ENCODE measurements at places on chromosomes 13 and 19.

- DNase-seq = no peak
Observed at GRCh38 chr19:6228551-6229215, 51.1 kb downstream of the MLLT1 start.

DNA sequence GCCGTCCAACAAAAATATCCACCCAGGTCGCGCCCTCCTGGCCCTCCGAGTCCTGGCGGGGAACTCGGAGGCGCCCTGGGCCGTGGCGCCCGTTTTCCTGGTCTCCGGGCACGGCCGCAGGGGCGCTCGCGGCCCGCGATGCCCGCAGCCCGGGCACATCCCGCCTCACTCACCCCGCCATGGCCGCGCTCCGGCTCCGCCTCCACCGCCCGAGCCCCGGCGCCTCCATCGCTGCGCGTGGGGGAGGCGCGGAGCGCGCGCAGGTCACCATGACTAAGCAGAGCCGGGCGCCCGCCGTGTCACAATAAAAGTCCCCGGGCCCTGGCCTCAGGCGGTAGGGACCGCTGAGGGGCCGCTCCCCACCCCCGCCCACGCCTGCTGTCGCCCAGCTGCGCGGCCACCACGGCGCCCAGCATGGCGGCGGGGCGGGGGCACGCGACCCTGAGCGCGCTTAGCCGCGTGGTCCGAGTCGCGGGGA is 593 bp downstream of the KEAP1 start:
- peak; percentile 85 for DNase-seq

DNA sequence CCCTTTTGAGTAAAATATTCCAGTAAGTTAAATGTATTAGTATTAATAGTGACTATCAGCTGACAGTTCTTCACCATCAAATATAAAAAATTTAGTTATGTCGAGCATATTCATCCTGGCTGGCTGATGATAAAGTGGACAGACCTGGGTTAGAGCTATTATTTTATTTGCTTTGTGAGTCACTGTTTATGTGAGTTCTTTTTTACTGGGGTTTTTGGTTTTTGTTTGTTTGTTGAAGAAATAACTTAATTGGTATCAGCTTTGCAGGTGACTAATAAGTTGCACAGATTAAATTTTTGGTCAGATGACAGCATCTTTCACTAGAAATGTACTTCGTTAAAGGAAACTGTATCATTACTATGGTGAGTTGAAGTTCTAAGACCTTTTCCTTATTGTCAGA is 224.7 kb downstream of the GGACT start:
- no peak for DNase-seq

DNA sequence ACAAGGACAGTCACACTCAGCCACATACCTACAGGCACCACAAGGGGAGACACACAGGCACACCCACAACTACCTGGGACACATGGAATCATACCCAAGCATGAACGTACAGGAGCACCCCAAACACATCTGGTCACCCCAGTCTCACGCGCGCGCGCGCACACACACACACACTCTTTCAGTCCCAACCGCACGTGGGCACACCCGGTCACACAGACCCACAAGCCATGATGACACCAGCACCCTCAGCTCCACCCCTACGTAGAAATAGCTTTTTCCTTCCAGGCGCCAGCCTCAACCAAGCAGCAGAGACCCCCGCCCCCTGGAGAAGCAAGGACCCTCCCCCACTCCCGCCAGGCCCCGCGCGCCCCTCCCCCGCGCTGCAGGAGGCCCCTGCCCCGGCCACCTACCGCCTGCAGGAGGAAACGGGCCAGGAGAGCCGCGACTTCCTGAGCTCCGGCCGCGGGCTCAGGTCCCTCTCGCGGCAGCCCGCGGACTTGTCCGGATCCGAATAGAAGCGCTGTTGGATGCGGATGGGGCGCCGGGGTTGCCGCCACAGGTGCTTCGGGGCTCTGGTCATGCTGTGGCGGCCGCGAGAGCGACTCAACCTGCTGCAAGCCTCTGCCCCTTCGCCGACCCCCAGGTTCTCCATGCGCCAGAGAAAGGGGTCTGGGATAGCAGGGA is 6.4 kb upstream of the PDE4C start:
- DNase-seq = no peak

- DNase-seq = no peak
Observed at GRCh38 chr13:78065141-78065540, 146.5 kb upstream of the EDNRB start.

DNA sequence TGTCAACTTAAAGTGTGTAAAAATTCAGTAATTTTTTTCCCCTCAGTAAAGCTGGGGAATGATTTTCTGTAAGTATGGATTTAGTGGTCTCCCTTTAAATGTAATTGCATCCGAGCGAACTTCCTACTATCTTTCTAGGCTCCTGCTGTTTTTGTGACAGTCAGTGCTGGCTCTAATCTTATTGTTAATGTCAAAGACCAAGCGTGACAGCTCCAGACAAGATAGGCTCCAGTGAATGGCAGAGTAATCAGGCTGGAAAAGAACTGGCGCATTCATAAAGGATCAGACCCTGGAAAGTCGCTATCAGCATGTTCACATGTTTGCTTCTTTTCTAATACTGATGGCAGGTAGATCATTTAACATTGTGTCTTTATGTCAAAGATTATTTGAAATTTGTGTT is 908.0 kb upstream of the ATXN8OS start:
- DNase-seq = no peak

DNA sequence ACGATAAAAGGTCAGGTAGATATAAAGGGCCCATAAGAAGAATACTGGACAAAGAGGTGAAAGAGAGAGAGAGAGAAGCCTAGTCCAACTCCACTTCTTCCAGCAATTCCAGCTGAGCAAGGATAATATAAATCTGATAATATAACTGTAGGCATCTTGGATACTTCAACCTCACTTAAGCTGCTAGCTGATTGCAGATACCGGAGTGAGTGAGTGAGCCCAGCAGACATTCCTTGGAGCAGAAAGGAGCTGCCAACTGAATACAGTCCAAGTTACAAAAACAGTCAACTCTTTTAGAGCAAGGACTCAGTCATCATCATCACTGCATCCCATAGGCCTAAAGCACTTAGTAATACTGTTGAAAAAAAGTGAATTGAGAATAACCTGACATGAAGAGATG is 387.6 kb downstream of the SLITRK6 start:
- DNase-seq = no peak

DNA sequence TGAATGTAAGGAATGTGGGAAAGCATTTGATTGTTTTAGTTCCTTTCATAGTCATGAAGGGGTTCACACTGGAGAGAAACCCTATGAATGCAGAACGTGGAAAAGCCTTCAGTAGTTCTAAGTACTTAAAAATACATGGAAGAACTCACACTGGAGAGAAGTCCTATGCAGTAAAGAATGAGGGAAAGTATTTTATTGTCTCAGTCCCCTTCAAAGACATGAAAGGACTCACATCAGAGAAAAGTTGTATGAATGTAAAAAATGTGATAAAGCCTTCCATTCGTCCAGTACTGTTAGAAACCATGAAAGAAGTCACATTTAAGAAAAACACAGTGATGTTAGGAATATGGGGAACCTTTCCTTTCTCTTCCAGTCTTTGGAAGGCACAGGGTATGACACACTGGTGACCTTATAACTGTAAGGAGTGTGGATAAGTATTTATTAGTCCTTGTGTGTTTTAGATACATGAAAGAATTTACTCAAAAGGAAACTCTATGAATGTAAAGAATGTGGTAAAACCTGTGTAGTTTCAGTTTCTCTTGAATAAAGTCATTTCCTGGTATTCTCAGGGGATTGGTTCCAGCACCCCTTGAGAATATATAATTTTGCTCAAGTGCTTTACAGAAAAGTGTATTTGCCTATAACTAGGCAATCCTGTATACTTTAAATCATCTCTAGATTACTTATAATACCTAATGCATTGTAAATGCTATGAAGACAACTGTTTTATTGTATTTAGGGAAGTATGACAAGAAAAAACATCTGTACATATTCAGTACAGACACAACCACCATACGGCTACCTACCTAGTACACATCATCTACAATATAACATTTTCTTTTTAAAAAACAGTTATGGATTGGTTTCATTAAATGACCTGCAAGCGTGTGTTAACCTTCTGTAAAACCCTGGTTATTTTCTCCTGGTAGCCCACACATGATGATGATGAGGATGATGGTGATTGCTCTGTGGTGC is 52.8 kb downstream of the ZNF823 start:
- DNase-seq = no peak

GRCh38 chr19:55479451-55480230 is 3.2 kb downstream of the ZNF628 start:
- DNase-seq = no peak

DNA sequence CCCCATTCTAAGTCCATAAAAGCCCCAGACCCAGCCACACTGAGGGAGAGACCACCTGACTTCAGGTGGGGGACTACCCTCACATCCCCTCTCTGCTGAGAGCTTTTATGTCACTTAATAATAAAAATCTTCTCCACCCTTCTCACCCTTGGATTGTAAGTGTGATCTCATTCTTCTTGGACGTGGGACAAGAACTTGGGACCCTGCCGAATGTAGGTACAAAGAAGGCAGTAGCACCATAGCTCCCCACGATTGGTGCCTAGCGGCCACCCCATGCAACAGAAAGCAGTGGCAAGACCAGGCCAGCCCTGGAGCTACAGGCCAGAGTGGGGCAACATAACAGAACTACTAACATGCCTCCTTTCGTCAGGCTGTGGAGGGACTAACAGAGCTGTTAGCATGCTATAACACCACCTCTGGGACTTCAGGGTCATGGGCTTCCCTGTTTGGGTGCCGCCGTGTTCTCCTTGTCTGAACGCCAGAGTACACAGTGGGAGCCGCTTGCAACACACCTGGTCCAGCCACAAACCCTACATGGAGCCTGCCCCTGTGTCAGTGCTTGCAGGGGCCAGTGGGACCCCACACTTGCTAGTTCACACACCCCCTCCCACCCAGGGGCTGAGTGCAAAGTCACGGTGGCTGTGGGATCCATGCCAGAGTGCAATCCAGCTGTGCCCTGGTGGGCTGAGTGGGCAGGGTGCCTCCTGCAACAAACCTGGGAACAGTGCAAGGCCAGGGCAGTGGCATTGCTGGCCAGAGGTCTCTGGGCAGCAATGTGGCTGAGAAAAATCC is 5.2 kb upstream of the FBXO17 start:
- no peak for DNase-seq

GRCh38 chr13:93882086-93882651 is 597.3 kb downstream of the DCT start:
- DNase-seq = no peak

GRCh38 chr19:30682999-30683536 is 310.9 kb downstream of the ZNF536 start:
- DNase-seq = peak; percentile 17

DNA sequence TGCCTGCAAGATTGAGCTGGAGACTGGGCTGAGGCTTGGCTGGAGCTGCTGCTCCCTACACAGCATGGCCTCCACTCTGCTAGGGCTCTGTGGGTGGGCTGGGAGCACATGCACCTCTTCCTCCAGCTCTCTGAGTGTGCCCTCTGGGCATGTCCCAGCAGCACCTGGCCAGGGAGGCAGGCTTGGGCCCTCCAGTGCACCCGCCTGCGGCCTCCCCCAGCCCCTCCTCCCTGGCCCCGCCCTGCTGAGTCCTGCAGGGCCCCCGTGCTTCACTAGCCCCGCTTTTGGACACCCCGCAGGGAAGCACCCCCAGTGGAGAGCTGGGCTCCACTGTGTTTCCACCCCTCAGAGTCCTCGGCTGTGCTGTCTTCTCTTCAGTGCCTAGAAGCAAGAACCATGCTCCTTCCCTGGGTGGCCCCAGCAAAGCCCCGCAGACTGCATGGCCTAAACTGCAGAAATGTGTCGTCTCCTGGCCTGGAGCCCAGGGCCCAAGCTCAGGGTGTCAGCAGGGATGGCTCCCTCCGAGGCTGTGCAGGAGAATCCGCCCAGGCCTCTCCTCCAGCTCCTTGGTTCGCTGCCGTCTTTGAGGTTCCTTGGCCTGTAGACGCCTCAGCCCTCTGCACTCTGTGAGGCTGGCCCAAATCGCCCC is 5.0 kb upstream of the TEX29 start:
- no peak for DNase-seq

- no peak for DNase-seq
Observed at GRCh38 chr19:11263726-11264125, 1.4 kb upstream of the DOCK6 start.

DNA sequence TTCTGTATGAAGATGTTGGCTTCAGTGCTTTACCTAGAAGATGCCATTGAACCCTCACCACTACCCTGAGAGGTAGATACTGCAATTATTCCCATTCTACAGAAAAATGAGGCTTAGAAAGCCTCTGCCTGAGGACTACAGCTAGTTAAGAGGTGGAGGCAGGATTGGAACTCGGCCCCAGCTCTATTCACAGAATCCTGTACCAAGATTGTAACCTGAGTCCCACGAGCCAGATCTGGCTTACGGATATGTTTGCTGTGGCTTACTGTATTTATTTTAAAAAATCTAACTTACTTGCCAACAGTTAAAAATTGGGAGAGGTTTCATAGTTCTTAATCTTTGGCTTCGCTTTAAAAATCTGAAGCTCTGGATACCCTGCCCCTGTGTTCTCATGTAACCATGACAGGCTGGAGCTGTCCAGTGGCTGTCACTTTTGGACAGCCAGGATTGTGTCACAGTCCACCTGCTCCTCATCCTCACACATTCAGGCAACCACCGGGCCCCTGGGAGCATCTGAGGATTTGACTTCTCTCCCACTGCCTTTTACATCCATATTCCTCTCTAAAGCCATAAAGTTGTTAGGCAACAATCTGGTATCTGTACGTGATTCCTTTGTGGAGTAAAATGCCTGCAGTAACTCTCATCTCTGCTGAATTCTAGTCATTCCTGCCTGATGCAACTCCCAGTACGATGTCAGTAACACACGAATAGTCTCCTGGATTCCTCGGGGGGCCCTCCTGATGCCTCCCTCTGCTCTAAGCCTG is 160.8 kb upstream of the SERP2 start:
- no peak for DNase-seq

- peak; percentile 38 for DNase-seq
Observed at GRCh38 chr19:13277104-13277809, 127.0 kb downstream of the IER2 start.

DNA sequence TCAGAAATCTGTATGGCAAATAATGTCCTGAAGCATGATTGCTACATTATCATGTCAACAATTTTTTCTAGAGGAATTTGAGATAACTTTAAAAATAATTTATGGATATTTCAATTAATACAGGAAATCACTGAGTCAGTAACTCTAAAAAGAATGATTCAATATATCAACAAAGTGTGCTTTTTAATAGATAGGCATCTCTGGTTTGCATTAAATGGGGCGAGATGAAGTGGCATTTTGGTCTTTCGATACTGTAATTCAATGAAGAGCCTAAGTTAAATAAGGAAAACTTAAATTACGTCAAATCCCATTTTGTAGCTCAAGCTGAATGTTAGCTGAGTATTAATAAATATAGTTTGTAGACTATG is 342.8 kb downstream of the DACH1 start:
- no peak for DNase-seq

- DNase-seq = no peak
Observed at GRCh38 chr13:25688536-25688935, 316.8 kb downstream of the ATP8A2 start.

DNA sequence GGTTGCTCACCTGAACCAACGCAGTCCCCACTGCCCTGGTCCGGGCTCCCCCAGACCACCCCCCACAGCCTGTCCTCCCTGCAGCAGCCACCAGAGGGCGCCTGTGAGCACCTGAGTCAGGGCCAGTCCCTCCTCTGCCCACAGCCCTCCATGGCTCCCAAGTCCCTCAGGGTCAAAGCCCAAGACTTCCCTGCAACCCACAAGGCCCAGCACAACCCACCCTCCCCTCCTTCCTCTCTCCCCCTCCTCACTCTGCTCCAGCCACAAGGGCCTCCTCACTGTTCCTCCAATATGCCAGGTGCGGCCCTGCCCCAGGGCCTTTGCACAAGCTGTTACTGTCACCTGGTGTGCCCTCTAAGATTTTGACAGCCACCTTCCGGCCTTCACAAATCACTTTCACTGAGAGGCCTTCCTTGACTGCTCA is 10.9 kb downstream of the GNA15 start:
- DNase-seq = peak; percentile 68
